Stimulated activated CD4-positive, alpha-beta T cell treated with anti-CD3 and anti-CD28 coated beads, Interleukin-15, amount 100 ng/mL, for 48 hours (primary cell): ENCODE measurements at places on chromosomes 5 and 9.

DNA sequence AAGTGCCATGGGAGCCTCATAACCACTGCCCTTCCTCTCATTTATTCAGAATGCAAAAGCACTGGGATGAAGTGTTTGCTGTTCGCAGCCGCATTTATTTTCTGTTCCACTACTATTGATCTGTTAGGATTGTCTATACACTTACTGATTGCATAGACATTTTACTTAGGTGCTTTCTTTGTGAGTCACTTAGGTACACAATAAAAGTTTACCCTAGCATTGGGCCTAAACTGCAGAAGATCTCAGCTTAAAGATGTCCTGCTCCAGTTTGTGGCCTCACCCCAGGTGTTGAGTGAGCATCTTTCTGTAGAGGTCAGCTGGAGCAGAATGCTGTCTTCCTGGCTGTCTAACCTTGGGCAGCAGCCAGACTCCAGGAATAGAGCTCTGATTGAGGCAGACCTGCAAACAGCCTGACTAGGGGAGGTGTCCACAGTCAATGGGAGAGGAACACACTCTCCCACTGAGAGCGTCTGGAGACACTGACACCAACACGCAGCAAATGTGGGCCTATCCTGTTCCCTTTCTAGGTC is 54.0 kb downstream of the GPR21 start:
- DNase-seq = no peak

DNA sequence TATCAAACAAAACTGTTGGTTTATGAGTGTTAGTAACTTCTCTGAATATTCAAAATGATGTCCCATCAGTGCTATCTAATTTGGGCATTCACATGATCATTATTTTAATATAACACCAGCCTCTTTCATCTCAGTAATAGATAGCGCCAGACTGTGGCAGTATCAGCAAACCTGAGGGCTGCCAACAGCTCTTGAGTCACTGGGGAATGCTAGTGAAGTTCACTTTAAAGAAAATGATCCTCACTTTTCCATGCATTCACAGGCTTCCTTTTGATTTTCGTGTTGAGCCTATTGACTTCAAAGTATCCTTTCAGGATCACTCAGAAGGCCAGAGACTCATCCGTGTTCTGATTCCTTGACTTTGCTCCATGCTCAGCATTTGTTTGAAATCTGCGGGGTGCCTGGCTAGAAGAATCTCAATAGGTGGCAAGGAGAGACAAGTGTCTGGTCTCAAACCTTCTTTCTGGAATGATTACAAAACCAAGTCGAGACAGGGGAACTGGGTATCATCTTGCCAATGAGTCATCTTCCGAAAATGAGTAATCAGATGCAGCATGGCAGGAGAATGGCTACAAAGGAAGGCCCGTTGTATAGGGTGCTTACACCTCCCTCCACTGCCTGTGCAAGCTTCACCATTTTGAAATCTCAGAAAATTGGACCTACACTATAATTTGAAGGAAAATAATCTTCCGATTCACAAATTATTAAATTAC is 509.1 kb downstream of the RASEF start:
- DNase-seq = no peak

- DNase-seq = no peak
These were observed 7.7 kb upstream of the DPM2 start for GRCh38 chr9:127945338-127945737.

DNA sequence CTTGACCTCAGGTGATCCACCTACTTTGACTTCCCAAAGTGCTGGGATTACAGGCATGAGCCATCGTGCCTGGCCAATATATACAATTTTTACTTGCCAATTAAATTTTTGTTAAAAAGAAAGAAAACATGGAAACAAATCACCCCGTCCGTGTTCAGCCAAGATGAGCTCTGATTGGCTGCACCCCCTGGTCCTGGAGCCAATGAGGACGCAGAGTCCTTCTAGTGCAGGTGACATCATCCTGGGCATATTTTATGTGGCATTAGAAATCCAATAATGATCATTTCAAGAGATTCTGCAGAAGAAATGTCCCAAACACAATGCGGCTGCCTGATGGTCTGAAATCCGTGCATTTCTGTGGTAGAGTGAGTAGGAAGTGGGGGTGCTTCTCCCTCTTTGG is 159.5 kb downstream of the GAPVD1 start:
- no peak for DNase-seq

GRCh38 chr5:133382661-133383579 is 229.4 kb downstream of the FSTL4 start:
- no peak for DNase-seq

DNA sequence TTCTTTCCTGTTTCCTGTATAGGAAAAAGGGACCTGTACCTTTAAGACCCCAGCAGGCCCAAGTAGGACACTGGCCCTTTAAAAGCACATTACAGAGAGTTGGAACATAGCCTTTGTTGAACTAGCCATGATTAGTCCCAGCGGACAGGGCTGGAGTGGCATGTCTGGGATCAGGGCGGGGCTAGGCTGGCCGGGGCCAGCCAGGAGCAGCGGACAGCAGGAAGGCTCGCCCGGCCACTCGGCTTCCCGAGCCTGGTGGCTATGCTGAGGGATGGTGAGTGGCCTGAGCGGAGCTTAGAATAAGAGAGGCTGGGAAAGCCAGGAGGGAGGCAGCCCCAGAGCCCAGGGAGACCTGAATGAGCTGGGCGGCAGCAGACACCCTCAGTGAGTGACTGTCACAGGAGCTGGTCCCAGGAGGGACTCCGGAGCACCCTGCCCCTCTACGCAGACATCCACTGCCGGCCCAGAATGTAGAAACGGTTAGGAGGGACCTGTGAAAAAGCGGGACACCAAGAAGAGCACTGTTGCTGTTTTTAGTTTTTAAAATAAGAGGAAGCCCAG is 92.1 kb downstream of the DAB2IP start:
- no peak for DNase-seq

GRCh38 chr5:149227168-149227826 is 44.4 kb upstream of the AFAP1L1 start:
- DNase-seq = no peak

- DNase-seq = no peak
These were observed 59.7 kb downstream of the CARTPT start for GRCh38 chr5:71778678-71779276.

- DNase-seq = no peak
These were observed 115.6 kb downstream of the CDK5RAP2 start for GRCh38 chr9:120464176-120464886.
